Peyer's patch (tissue), 4 donors: ENCODE measurements at places on chromosomes 11 and 22.

GRCh38 chr11:33162831-33163230, 1.6 kb upstream of the CSTF3 start:
- DNase-seq = no peak

- no peak for DNase-seq
These were observed 4.9 kb downstream of the CWC15 start for GRCh38 chr11:94968334-94968958.

DNA sequence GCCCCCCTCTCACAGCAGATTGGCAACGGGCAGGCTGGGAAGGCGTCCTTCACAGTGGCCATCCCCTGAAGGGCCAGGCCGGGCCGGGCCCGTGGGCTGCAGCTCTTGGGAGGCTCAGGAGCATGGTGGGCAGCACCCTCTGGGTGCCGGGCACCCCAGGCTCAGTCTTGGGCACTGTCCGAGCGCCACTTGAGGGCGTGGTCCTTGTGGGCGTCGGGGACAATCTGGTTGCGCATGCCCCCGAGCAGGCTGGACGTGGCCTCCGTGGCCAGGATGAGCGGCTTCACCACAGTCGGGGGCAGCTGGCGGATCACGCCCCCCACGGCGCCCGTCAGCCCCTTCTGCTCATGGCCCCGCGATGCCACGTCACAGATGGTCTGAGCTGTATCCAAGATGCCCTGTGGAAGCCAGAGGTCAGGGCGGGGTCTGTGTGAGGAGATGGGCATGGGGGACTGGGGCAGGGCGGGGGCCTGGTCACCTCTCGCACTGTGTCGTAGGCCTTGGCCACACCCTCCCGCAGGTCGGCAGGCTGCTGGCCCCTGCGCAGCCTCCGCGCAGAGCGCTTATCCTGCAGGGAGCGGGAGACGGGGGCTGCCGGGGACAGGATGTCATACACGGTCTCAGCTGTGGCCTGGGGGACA, 16.5 kb upstream of the EHD1 start:
- DNase-seq = no peak

DNA sequence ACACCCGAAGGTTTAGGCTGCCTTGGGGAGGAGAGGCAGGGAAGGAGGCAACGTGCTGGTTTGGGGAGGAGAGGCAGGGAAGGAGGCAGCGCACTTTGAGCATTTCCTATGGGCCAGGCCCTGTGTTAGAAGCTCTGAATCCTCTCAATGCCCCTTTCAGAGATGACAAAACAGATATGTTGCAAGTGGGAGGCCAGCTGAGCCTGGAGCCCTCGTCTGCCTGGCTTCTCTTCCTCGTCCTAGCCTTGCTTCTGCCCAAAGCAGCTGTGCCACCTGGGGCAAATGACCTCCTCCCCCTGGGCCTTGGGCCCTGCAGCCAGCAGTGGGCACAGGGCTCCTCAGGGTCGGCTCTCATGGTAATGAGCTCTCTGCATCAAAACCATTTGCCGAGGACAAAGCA, 15.3 kb upstream of the LRRC32 start:
- no peak for DNase-seq

DNA sequence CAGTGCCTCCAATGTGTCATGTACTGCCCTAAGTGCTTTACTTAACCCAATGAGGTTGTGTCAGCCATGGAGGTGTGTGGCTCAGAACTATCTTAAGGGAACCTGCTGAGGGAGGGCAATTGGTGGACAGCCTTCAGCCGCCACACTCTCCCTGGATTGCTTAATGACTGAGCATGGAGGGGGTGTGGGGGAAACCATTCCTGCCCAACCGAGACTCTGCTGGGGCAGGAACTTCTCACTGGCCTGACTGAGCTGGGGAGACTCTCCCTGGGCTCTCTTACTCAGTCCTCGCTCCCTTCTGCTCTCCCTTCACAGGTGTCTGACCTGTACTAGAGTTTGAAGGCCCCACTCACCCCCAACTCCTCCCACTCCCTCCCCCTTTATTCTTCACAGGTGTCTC, 114.8 kb downstream of the CCDC81 start:
- DNase-seq = no peak

GRCh38 chr11:102929972-102930371, 25.6 kb downstream of the MMP13 start:
- no peak for DNase-seq

DNA sequence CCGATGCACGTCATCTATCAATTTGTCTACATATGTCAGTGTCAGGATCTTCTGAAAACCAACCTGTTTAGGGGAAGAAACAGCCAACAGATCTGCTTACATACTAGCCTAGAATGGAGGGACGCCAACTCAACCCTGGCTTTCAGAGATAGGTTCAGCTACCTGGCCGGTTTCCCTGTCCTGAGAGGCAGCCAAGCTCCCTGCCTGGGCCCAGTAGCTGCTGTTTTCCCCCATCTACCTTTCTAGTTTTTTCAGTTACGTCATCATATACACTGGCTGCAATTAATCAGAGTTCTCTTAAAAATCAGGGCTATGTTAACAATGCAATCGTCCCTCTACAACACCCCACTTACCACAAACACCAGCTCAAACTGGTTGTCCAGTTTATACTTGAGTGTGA, 1.0 kb downstream of the SRPRA start:
- no peak for DNase-seq

- no peak for DNase-seq
These were observed 130.5 kb upstream of the B3GAT1 start for GRCh38 chr11:134542401-134543165.

GRCh38 chr22:41175546-41175945, 29.6 kb upstream of the L3MBTL2 start:
- no peak for DNase-seq

DNA sequence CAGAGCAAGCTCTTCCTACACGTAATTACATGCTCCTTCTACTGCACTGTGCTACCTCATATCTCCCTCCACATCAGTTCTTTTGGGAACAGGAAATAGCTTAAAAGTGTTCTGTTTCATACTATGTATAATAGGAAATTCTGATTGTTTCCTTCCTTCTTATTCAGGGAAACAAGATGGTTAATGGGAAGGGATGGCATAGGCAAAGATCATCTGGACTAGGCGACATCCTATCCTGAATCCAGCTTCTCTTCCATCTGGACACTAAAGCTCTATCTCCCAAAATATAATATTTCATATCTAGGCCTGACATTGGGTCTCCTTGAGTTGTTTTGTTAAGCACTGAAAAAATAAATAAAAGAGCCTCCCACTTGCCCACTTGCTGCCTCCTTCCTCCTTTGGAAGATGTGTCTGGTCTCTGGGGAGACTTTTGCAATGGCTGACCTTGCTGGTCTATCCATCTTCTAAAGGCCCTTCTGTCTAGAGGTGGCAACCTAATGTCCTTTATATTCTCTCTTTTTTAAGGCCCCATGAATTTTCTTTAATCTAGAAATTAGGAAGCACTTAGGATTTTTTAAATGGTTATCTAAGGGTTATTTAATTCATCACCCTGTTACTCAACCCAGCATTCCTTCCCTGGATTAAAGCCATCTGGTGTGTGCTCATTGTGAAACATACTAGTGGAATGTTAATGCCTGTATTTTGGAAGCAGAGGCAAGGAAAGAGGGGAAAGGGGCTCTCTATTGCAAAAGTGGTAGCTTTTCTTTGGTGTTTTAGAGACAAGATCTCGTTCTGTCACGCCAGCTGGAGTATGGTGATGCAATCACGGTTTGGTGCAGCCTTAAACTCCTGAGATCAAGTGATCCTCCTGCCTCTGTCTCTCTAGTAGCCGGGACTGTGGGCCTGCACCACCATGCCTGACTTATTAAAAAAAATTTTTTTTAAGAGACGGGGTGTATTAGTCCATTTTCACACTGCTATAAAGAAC, 20.6 kb downstream of the CLMP start:
- DNase-seq = no peak

- no peak for DNase-seq
These were observed 560.8 kb downstream of the BRD1 start for GRCh38 chr22:49266561-49267519.

DNA sequence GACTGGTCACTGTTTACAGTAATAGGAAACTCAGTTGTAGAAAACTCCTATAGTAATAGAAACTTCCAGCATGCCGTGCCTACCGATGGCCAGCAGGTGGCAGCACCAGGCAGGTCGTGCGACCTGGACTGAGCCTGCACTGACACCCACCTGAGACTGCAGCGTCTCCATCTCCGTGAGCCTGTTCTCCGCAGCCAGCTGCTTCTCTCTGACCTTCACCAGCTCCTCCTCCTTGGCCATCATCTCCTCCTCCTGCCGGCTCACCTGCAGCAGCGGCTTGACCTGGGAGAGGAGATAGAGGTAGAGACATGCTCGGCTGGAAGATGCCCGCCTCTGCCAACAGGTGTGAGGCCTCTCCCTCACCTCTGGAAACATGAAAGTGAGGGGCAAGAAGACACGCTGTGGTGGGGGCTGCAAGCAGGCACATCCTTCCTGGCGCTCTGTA, 48.5 kb downstream of the APOL1 start:
- peak; percentile 91 for DNase-seq

DNA sequence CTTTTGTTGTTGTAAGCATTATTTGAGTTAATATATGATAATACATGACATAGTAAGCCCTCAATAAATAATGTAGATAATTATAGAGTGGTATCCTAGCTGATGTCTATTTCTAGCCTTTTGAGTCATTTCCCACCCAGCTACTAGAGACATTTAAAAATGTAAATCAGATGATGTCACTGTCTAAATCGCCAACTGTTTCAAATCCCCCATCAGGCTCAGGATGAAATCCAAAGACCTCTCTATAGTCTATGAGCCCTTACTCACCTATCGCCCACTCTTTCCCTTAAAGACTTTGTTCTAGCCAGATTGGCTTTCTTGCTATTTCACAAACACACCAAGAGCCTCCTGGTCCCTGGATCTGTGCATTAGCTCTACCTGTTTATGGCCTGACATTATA, 135.4 kb upstream of the PLET1 start:
- no peak for DNase-seq

GRCh38 chr11:13680501-13681264, 12.2 kb downstream of the FAR1 start:
- no peak for DNase-seq

DNA sequence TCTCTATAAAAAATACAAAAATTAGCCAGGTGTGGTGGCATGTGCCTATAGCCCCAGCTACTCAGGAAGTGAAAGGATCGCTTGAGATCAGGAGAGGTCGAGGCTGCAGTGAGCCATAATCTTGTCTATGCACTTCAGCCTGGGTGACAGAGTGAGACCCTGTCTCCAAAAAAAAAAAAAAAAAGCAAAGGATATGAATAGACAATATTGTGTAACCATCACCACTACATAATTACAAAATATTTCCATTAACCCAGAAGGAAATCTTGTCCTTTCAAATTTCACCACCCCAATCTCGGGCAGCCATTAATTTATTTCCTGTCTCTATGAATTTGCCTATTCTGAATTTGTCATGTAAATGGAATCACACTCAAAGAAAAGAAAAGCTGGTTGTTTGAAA, 21.2 kb downstream of the RSF1 start:
- no peak for DNase-seq

GRCh38 chr11:86869531-86869930, 69.2 kb downstream of the PRSS23 start:
- DNase-seq = no peak

DNA sequence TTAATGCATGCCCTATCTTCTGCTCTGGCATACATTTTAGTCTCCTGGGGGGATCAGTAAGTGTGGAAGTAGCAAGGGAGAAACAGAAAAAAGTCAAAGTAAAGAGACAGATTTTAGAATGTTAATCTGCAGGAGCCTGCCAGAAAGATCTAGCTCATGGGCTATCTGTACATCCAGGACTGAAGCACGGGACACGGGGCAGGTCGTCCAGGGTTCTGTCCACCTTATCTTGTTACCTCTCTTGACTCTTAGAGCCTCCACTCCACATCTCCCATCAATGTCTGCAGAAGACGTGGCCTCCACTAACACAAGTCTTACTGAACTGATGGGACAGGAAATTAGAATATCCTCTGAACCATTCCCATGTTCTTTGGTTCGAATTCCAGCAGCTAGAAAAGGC, 1.7 kb upstream of the SLC43A3 start:
- no peak for DNase-seq

- no peak for DNase-seq
These were observed 30.0 kb downstream of the MOV10L1 start for GRCh38 chr22:50119768-50120251.

GRCh38 chr11:33910296-33910957, 18.6 kb upstream of the LMO2 start:
- DNase-seq = no peak

DNA sequence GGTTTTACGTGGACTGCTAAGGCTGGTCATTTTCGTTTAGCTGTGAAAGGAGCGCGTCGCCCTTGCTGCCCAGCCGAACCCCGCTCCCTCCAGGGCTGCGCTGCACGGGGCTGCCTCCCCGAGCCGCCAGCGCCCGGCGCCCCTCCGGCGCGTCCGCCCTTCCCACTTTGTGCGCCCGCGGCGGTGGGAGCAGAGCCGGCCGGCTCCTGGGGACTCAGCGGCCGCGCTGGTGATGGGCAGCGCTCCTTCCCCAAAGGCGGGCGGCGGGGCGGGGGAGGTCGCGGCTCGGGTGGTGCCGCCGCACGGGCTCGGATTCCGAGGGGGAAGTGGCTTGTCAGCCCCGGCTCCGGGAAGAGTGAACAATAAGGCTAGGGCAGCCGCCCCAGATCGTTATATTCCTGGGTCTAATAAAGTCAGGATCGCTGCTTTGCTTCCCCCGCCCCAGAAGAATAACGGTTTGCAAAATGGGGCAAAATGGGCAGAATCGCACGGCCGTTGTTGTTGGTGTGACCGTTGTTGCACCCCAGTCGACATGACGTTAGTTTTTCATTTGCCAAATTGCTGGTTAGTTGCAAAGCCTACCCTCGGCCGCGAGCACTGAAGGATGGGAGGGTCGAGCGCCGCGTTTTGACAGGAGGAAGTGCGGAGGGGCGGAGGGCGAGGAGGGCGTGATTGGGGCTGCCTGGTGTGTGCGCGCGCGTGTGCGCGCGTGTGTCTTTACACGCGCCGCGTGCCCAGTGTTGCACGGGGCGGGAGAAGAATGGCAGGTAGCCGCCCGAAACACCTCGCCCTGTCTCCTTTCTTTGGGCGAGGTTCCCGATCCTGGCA, 745 bp downstream of the NCAM1 start:
- DNase-seq = no peak

GRCh38 chr11:104581246-104581980, 316.8 kb downstream of the CASP12 start:
- DNase-seq = no peak

GRCh38 chr11:130204703-130205095, 45.1 kb downstream of the ST14 start:
- peak; percentile 13 for DNase-seq

DNA sequence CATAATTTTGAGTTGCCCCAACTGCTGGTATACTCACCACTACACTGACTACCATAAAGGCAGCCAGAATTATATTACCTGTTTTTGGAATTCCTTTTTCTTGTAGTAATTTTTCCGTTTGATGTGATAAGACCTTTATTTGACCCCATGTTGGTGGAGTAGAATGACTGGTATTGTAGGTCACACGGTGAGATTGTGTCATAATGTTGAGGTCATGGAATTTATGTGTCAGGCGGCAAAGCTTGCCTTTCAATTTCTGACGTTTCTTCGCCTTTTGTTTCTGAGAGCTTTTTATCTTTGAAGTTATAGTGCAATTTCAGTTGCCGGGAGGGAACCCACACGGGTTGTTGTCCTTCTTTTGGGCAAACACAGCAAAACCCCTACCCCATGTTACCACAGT, 13.0 kb downstream of the OR52K1 start:
- no peak for DNase-seq
